MG63 (cell line): ENCODE measurements at places on chromosomes 1 and 21. TPM values are rescaled to one million over a fixed set of nuclear protein-coding genes. Genes with fewer than 3 reads are reported as not detected.

The TRIM67 gene
- not detected in 2 replicates for total RNA-seq

The C1QC gene
- not detected in 2 replicates for total RNA-seq

The DTL gene
- 35.1 and 36.7 TPM in 2 replicates for total RNA-seq

The SLC30A2 gene
- total RNA-seq = not detected in 2 replicates

The LDLRAD1 gene
- not detected in 2 replicates for total RNA-seq
